ENCODE measurements at places on chromosomes 16 and 17.

GRCh38 chr16:89696670-89697128 is 4.8 kb downstream of the SPATA2L start:
- DNase-seq: no peak

GRCh38 chr17:17358866-17359265 is 55.7 kb downstream of the NT5M start:
- no peak for DNase-seq

DNA sequence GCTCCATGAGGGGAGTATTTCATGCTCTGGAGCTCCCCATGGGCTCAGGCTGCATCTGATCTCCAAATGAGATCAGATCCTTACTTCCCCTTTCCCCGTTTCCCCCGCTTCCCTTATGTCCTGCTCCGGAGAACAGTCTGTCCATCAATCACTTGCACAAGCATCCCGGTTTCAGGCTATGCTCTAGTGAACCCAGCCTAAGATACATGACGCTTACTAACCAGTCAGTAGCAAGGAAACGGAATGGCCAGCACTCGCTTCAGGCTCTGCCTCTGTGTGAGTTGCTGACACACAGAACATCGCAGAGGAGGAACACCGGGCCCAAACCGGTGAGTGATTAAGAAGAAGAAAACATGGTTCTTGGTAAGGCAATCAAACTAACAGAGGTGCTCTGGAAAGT is 9.4 kb upstream of the ATP5MC1 start:
- DNase-seq: no peak

GRCh38 chr17:17776889-17777288 is 59.9 kb downstream of the SREBF1 start:
- no peak for DNase-seq

DNA sequence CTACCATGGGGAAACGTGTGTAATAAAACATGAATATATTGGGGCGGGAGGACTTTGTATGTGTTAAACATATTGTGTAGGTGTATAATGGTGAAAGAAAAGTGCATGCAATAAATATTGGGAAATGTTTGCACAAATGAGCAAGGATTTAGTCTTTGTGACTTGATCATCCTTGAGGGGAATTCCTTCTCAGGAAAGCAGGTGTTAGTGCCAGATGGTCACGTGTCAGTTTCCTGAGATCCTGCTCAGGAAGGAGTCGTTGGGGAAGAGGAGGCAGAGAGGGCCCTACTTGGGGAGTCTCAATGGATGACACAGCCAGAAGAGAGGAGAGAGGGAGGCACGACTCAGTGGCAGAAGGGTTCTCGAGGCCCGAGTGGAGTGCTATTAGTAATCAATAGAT is 53.2 kb downstream of the MSI2 start:
- no peak for DNase-seq

DNA sequence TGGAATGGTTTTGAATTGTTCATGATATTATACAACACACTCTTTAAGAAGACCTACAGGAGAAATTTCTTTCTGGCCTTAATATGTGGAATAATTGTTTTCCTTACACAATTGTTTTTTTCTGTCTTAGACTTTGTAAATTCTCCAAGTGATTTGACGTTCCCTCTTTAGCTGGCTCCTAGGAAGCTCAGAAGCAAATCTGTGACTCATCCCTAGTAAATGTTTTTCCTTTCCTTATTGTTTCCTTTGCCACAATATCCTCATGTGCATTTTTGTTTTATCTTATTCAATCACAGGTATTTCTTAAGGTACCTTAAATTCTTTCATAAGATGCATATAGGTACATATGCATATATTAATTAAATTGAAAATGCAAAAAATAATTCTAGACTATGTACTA is 13.5 kb downstream of the KIAA0753 start:
- no peak for DNase-seq

DNA sequence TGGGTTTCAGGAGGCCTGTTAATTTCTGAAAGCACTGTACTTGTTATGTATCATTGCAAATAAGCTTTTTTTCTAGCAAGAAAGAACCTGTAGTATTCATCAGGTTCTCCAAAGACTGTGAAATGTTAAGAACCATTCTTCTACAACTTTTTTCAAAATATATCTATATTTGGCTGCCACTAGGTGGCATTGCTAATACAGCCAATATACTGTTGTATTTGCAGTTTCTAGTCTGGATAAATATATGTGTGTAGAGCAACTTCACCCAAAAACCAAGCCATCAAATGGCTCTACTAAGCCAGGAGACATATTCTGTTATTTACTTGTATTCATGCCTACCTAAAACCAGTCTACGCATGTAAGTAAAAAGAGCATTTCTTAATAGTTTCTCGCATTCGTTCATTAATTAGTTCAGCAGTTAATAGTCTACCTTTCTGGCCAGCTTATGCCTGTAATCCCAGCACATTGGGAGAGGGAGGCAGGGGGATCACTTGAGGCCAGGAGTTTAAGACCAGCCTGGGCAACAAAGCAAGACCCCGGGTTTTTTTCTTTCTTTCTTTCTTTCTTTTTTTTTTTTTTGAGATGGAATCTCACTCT is 39.5 kb downstream of the VMP1 start:
- no peak for DNase-seq

DNA sequence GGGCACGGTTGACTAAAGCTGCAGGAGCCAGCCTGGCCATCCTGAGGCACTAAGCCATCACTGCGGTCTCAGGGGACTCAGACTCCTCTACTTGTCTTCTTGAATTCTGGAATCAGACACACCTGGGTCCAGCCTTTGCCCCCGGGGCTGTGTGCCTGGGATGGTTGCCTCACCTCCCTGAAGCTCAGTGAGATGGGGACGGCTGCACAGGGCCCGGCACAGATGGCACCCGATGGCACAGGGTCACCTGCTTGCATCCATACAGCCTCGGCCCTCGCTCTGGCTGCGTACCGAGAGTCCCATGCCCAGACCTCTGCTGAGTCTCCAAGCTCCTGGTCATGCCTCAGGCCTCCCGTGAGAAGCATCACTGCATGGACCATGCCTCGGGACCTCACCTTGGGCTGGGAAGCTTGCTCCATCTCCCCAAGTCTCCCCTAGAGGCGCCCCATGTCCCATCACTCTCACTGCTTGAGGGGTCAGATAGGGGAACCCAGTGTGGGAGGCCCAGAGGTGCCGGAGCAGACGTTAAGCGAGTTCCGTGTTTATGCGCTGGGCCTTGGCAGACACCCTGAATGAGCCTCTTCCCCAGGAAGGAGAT is 316.3 kb downstream of the SEC14L1 start:
- no peak for DNase-seq

GRCh38 chr17:75013092-75013559 is 656 bp downstream of the MRPL58 start:
- no peak for DNase-seq

DNA sequence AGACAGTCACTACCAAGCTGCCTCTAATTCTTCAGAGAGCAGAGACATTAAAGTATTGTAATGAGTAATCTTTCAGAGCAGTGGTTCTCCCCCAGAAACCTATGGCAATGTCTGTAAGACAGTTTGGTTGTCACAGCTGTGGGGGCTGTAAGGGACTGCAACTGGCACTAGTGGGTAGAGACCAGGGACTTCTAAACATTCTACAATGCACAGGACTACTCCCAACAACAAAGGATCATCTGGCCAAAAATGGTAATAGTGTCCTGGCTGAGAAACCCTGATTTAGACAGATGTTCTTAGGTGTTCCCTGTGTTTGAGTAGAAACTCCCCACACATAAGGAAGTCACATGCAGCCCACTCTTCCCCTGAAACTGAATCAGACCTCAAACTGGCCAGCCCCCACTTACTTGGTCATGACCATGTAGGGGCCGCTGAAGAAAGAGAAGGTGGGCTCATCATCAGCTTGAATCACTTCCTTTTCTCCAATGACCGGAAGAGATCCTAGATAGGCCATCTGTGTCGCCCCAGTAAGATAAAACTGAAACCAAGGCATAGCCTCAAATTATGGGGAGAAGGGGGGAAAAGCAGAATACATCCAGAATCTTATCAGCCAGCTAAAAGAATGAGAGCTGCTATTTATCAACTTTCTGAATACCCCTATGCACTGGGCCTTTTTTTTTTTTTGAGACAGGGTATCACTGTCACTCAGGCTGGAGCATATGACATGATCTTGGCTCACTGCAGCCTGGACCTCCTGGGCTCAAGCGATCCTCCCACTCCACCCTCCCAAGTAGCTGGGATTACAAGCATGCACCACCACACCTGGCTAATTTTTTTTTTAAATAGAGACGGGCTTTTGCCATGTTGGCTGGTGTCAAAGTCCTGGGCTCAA is 75.8 kb downstream of the TEX14 start:
- DNase-seq: no peak

- no peak for DNase-seq
Observed at GRCh38 chr17:80986816-80987475, 4.7 kb upstream of the CHMP6 start.

DNA sequence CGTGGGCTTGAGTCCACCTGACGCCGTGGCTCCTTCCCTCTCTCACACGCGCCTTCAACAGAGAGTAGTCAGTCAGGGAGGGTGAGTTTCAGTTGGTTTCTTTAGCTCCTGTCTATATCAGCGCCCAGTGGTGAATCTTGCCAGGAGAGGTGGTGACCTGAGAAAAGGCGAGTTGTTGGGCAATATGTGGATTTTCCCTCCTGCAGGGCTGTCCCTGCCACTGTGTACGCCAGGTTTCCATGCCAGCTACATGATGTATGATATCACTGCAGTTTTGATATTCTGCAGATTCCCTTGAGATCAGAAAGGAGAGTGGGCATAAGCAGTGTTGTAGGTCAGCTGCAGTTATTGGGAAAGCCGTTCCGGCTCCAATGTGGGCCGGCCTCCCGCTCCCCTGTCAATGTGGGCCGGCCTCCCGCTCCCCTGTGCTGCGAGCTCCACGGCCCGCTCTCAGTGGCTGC is 31.4 kb downstream of the BANP start:
- DNase-seq: no peak

GRCh38 chr16:82888591-82889001 is 261.8 kb downstream of the CDH13 start:
- DNase-seq: no peak

DNA sequence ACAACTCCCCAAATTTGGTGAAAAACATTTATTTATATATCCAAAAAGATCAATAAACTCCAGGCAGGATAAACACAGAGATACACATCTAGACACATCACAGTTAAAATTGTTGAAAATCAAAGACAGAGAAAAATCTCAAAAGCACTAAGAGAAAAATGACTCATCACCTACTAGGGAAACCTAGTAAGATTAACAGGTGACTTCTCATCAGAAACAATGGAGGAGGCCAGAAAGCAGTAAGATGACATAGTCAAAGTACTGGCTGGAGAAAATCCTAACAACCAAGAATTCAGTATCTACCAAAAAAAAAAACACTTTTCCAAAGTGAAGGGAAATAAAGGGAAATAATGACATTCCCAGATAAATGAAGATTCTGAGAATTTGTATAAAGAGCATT is 33.8 kb downstream of the ULK2 start:
- DNase-seq: no peak

DNA sequence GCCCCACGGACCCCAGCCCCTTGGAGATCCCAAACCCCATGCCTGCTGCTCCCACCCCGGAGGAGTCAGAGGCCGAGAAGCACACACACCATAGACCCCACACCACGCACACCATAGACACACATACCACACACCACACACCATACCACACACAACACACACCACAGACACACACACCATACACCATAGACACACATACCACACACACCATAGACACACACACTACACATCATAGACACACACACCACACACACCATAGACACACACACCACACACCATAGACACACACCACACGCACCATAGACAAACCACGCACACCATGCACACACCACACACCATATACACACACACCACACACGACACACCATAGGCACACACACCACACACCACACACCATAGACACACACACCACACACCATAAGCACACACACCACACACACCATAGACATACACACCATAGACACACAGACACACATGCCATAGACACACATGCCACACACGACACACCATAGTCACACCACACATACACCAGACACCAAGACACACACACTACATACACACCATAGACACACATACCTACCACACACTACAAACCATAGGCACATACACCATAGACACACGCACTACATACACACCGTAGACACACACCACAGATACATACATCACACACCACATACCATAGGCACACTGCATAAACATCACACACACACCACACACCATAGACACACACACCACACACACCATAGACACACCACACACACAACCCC is 11.3 kb downstream of the TBC1D16 start:
- DNase-seq: no peak

- DNase-seq: no peak
Observed at GRCh38 chr17:42673266-42673884, 3.4 kb downstream of the PLEKHH3 start.

GRCh38 chr16:90046971-90047713 is 27.9 kb upstream of the DBNDD1 start:
- DNase-seq: no peak

- no peak for DNase-seq
Observed at GRCh38 chr17:20203761-20204263, 194.7 kb downstream of the SPECC1 start.

- no peak for DNase-seq
Observed at GRCh38 chr16:29877266-29877961, 14.4 kb upstream of the CDIPT start.

- no peak for DNase-seq
Observed at GRCh38 chr17:41692722-41693521, 4.2 kb downstream of the EIF1 start.

DNA sequence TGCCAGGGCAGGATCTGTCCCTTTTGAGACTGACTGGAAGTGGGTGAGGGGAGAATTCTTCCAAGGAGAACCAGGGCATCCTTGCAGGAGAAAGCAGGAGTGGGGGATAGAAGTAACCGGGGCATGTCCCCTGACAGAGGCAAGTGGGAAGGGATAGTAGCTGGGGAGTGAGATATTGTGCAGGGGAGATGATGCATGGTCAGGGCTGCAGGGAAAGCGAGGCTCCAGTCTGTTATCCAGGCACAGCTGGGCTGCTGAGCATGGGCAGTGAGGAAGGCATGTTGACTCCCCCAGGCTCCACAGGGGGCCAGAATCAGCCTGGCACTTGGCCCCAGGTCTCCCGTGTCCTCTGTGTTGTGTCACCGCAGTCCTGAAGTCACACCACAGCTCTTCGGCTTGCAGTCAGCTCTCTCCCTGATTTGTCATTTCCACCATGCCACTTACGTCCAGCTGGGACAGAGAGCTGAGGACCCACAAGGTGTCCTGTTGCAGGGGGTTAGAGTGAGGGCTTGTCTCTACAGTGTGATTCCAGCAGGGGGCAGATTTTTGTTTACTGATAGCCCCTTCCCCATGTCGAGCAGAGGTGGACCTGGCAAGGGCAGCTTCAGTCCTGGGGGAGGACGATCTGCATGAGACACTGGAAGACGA is 40.9 kb downstream of the B9D1 start:
- DNase-seq: no peak

GRCh38 chr17:28725660-28726225 is 290 bp downstream of the TLCD1 start:
- no peak for DNase-seq

Measured in stimulated activated CD8-positive, alpha-beta memory T cell treated with anti-CD3 and anti-CD28 coated beads, Interleukin-7, amount 100 ng/mL, for 1 hour (primary cell).